NCI-H524 (cell line): ENCODE measurements at places on chromosomes 16 and 17.

- no peak for DNase-seq
These were observed 25.0 kb downstream of the FBXL20 start for GRCh38 chr17:39376434-39376833.

GRCh38 chr16:27474921-27475320 is 72.9 kb downstream of the IL21R start:
- DNase-seq: no peak

DNA sequence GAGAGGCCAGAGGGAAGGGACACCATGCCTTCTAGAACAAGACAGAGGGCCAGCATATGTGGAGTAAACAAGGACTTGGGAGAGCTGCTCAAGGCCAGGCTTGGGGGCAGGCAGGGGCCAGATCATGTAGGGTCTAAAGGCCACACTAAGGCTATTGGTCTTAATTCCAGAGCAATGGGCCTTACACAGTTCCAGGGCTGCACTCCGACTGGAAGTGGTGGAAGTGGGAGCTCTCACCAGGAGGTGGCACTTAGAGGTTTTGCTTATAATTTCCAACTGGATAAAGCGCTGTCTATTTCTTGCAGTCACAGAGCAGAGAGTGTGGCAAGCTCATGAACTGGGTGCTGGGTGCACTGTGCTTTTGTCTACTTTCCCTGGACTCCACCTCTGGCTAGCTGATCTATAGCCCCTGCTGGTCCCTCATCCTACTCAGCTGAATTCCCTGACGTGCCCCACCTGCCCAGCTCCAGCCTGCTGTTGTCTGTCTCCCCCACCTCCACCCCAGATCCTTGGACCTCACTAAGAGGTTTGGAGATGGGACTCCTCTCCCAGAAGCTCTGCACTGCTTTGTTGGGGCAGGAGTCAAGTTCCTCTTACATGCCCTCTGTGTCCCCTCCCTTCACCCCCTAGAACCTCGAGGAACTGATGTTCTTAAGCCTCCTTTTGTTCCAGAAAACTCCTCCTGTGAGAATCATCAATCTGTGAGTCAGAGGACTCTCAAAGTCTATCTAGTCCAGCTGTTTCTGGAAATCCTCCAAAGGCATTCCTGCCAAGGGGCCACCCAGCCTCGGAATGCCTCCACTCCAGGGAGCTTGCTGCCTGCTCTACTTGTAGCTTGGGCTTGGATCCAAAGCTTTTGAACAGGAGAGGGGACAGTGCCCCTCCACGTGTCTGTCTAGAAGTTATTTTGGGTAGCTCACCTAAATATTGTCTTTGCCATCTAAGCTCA is 48.1 kb upstream of the KSR1 start:
- no peak for DNase-seq

DNA sequence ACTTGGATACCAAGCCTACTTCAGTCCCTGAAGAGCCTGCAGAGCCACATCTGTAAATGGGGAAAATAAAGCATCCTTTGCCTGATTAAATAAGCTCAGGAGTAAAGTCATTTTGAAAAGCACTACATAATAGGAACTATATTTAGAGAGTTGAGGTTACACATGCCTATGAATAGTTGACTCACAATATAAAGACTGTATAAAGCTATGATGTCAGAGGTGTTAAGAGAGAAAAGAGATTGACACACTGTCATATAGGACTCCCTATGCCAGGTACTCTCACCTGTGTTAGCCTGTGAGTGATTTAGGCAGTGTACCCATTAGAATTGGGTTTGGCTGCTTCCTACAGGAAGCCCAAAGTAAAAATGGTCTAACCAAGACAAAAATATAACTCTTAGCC is 87.7 kb upstream of the CRHR1 start:
- DNase-seq: no peak

GRCh38 chr16:89099905-89100304 is 6.3 kb downstream of the ACSF3 start:
- DNase-seq: no peak

GRCh38 chr17:9875441-9875840 is 29.6 kb downstream of the RCVRN start:
- DNase-seq: no peak

DNA sequence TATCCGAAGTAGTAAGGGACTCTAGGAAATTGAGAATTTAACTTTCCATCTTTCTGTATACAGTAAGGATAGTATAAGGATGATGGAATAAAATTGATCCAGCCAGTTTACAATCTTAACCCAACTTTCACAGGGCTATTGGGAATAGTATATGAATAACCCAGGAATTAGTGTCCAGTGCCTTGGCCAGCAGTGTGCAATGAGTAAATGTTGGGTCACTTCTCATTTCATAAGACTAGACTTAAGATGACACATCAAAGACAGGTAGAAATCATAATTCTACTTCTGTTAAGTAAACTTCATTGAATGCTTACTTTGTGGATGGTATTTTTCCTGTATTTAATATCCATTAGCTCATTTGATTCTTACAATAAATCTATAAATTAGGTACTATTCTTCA is 949.6 kb upstream of the GOT2 start:
- no peak for DNase-seq

DNA sequence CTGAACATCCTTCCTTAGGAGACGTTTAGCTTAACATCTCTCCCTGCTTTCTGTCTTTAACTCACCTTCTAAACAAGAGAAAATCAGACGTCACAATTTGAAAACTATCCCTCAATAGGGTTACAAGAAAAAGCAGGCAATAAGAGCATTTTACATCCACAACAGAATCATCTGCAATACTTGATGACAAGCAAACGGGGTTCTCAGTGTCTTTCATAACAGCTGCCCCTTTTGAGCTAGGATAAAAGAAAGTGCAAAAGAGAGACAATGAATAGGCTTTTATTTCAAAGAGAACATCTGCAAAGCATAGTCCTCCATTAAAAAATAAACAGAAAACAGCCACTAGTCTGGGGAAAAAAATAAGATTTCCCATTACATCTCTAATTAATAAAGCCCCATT is 13.2 kb downstream of the XYLT1 start:
- DNase-seq: no peak

GRCh38 chr16:47467501-47467900 is 6.4 kb downstream of the PHKB start:
- DNase-seq: no peak

DNA sequence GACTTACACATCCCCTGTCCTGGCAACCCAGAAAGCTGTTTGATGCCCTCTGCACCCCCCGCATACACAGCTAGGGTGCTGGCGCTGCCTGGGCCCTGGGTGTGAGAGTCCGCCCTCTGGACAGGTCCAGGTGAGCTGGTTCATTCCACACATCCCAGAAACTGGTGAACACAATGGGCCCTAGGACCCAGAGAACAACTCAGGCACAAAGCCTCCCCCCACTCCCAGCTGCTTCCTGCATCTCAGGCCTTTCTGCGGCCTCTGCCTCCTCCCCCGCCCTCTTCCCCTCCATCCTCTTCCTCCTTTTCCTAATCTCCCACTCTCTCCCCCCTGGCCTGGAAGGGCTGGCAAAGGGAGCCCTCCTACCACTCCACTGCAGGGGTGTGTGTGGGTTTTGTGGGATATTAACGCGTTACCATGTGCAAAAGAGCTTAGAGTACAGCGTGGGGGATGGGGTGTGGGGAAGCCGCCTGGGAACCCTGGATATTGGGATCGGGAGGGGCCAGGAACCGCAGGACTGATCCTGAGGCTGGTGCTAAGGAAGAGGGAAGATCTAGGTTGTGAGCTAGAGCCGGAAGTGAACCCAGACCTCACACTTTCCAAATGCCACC is 1.6 kb upstream of the PPP1R9B start:
- peak; percentile 91 for DNase-seq

- no peak for DNase-seq
These were observed 68.3 kb upstream of the BCAR1 start for GRCh38 chr16:75319513-75320411.

DNA sequence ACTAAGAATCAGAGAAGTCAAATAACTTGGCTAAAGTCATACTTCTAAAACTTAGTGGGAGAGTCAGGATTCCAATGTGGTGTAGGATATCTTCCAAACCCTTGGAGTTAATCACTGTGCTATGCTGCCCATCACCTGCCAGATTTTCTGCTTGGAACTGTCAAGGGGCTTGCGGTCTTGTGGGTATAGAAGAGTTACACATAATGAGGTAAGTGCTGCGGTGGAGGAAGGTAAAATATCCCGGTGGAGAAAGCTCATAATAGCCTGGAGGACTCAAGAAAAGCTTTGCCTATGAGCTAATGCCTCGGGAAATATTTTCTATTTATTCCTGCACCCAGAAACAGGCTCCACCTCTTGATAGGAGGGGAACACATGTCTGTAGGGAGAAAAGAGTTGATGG is 195.6 kb downstream of the UTP18 start:
- DNase-seq: no peak

DNA sequence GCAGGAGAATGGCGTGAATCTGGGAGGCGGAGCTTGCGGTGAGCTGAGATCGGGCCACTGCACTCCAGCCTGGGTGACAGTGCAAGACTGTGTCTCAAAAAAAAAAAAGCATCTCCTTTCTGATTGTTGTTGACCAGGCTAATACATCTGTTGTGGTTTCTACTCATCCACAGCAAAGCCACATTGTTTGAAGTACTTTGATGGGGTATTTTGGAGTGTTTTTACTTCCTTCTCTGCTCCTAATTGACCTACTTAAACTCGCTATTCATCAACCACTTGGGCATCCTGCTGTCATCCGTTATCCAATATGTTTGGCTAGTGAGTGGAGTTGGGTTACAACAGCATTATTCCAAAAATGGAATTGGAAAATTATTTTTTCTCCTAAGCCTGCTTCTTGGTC is 3.5 kb upstream of the CDC27 start:
- peak; percentile 93 for DNase-seq

GRCh38 chr17:77687921-77688320 is 270.6 kb upstream of the TNRC6C start:
- DNase-seq: no peak

- peak; percentile 89 for DNase-seq
These were observed 1.0 kb downstream of the TACO1 start for GRCh38 chr17:63601439-63602371.

DNA sequence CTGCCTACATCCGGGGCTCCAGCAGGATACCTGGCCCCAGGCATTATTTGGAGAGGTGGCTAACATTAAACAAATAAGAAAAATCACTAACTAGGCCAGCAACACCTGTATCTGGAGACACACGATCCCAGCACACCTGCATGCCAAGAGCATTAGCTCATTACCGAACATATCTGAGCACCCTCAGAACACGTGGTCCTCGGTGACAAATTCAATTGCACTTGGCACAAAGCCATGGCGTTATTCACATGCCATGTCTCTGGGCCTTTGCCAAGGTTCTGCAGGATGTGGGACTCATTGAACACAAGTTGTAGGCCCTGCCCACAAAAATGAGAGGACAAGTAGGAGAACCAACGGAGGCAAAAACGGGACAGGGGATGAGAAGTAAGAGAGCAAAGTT is 552.3 kb downstream of the TOX3 start:
- DNase-seq: no peak

DNA sequence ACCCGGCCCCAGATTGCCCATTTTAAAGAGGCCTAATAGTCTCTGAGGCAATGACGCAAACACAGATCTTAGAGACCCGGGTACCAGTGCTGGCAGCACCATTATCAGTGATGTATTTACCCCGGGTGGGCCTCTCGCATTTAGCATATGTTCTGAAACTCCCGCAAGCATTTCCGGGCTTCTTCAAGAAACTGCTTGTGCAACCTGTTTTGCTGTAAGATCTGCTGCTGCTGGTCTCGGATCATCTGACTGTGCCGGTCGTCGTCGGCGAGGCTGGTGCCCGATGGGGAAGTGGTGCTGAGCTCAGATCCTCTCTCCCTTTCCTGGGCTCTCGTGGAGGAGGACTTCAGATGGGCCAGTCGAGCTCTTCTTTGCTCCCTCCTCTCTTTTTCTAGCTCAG is 12.5 kb downstream of the CEP295NL start:
- no peak for DNase-seq

- DNase-seq: no peak
These were observed 8.7 kb downstream of the COL1A1 start for GRCh38 chr17:50192618-50193291.

DNA sequence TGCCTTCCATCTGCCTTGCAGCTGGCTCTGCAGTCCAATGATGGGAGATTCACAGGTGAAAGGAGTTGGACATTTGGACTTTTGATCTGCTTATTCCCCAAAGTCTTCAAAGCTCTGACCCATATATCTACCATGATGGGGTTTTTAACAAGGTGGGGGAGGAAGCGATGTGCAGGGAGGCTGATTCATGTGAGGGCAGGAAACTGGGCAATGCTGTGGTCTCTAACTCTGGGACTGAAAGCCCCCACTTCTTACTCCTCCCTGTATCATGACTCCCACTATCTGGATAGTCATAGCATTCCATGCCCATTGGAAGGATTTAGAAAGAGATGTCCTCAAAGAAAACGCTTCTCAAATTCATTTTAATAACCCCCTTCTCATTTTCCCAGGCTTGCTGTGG is 16.3 kb downstream of the HOXB1 start:
- no peak for DNase-seq

GRCh38 chr16:6749698-6750097 is 582.9 kb upstream of the RBFOX1 start:
- DNase-seq: no peak

DNA sequence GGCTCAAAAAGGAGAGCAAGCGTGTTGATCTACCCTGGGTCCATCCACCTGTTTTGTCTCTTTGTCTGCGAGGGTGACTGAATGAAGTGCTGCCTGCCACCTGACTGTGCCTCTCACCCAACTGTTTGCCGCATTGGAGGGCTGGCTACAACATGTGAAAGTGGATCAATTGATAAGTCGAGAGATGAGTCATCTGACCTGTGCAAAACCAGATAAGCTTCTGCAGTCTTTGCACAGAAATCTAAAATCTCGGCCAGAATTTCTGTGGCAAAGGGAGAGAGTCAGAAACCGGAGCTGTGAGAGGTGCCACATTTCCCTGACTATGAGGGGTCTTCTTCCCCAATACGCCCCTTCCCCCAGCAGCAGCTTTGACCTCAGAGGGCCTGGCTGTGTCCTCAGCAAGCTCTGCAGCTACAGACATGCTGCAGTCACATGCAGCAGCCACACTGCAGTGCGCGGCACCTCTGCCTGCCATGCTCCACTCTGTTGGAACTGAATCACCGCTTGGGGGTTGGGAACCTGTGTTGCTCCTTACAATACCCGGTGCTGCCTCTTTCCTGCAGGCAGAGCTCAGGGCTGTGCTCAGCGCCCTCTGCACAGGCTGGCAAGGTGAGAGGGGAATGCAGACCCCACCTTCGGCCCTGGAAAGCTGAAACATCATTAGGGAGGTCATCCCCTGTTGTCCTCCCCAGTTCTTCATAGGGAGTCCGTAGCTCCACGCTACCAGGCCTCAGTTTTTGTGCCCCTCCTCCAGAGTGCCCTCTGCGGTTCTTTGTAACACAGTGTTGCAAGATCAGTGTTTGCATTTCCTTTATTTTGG is 16.2 kb upstream of the HAS3 start:
- no peak for DNase-seq

- DNase-seq: no peak
These were observed 202.1 kb upstream of the IRX3 start for GRCh38 chr16:54488729-54489128.

DNA sequence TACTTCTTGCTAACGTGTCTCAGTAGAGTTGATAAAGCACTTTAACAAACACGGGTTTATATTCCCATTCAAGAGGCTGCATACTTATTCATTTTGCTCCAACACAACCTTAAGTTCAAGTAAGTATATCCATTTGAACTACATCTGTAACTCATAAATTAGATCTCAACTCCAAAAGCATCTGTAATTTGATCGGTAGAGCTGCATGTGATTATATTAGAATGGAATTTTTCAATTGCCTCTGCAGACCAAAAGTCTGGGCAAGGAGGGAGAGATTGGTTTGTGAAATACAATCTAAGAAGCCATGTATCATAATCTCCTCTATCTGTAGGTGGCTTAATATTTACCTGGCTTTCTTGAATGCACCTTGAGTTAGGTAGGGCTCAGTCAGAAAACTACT is 371.0 kb downstream of the RBFOX1 start:
- no peak for DNase-seq
